Small intestine (tissue), 16 donors: ENCODE measurements at places on chromosomes 2 and 18.

GRCh38 chr18:8685141-8685913 lies 20.0 kb upstream of the MTCL1 start:
- no peak for DNase-seq

GRCh38 chr18:57789090-57789489 lies 14.0 kb downstream of the ATP8B1 start:
- no peak for DNase-seq

DNA sequence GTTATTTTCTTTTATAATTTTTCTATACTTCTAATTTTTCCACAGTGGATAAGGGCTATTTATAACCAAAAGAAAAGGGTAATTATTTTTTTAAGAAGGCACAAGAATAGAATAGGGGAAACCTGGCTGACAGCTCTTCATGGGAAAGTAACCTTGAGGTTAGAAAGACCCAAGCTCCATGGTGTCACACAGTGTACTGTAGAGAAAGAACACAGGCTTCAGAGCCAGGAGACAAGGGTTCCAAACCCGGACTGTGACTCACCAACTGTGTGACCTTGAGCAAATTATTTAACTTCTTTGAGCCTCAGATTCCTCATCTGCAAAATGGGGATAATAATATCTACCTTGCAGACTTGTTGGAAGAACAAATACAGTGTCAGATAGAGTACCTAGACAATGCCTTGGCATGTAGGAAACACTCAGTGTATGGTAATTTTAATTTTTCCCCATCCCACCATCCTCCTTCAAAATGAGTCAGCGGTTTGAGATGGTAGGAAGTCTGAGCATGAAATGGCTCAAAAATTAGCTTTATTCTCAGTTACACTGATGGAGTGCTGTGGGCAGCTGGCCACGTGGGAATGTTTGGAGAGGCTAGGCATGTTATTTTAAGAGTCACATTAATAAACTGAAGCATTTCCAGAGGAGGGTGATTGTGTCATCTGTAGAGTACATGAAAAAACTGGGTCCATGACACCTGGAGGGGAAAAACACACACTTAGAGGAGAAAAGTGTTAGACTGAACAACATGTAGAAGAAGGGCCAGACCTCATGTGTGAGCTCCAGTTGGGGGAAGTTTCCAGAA lies 36.7 kb downstream of the TMEM37 start:
- no peak for DNase-seq

- DNase-seq, result no peak
Observed at GRCh38 chr2:57181315-57182038, 865.1 kb upstream of the VRK2 start.

DNA sequence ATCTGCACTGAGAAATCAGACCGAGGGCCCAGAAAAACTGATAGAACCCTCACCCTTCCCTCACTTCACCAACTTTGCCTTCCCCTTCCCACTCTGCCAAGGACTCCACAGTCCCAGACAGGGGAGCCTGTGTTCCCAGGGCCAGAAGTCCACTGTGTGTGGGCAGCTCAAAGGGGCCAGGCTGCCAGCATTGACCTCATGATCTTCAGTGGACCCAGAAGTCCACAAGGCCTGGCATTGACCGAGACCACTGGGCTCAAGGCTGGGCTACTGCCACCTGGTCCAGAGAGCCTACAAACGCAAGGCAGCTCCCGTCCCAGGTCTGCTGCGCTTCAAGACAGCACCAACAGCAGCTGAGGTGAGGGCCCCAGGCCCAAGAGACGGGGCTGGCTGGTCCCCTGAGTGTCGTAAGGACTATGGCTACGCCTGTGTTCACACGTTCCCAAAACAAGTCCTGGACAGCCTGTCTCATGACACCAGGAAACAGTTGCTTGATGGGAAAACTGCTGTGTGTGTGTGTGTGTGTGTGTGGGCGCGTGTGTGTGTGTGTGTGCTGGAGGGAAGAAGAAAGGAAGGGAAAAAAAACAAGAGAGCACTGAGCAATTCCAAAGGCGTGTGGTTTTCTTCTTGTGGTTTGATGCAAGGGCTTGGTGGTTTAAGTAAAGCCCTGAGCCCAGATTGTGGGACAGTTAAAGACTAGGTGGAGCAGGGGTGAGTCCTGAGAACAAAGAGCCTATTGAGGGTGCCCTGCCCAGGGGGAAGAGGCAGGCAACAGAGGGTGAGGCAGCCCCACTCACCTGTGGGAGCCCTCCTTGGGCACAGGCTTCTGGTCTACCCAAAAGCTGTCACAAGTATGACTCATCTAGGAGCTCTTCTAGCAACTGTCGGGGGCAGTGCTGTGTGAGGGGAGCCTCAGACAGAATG lies 46.6 kb upstream of the ZBTB7C start:
- peak; percentile 58 for DNase-seq

- no peak for DNase-seq
Observed at GRCh38 chr2:230947908-230948365, 22.9 kb upstream of the GPR55 start.

- no peak for DNase-seq
Observed at GRCh38 chr2:211800001-211800400, 738.6 kb downstream of the ERBB4 start.

DNA sequence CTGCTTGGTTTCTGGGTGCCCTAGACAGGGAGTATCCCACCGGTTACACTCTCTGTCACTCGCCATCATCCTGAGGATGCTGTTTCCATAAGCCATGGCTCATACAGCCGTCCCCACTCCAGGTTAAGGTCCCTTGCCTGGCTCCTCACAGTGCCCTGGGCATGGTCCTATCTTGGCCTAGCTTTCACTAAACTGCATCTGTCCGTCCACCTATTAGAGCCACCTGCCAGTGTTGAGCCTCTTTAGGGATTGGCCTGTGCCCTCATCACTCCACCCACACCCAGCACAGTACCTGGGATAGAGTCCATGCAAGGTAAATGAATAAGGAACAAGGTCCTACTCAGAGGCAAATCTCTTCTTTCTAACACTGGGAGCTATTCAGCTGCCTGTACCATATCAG lies 320.1 kb downstream of the GBX2 start:
- no peak for DNase-seq

- no peak for DNase-seq
Observed at GRCh38 chr2:88737385-88737784, 45.9 kb downstream of the RPIA start.

DNA sequence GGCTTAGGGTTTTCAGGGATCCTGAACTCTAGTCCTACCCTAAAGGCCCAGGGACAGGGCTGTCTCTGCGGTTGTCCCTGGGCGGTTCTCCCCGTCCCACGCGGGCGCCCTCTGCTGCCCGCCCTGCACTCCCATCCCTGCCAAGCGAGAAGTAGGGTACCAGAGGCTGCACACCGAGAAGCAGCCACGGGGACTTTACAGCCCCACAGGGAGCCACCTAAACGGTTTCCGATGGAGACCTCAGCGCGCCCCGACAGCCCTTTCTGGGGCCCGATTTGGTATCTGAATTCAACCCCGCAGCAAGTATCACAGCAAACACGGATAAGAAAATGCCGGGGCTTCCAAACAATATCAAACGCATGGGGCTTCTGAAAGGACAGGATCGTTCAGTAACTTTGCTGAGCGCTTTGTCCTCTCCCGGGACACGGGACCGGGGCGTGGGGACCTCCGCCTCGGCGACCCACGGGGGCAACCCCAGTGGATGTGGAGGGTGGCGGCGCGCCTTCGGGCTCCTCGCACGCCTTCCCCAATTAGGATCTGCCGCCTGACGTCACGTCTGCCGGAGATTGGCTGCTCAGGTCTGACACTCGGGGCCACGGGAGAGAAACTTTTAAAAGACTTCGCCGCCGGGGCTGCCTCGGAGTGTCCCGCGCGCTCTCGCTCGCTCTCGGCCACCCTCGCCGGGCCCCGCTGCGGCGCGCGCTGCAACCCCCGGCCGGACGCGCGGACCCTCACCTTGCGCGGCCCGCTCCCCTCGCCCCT lies at the start of gene LTBP1:
LTBP1 (plus strand) TSS at position 640 of the 762 bp plus-strand sequence. CDS start 372 bp downstream, outside the sequence.
- DNase-seq, result peak; percentile 77

GRCh38 chr2:16628314-16628713 lies 37.3 kb downstream of the CYRIA start:
- no peak for DNase-seq
